ENCODE measurements at places on chromosomes 5 and 9.

GRCh38 chr5:151037561-151038411 is 17.4 kb downstream of the GPX3 start:
- DNase-seq: peak; percentile 84

DNA sequence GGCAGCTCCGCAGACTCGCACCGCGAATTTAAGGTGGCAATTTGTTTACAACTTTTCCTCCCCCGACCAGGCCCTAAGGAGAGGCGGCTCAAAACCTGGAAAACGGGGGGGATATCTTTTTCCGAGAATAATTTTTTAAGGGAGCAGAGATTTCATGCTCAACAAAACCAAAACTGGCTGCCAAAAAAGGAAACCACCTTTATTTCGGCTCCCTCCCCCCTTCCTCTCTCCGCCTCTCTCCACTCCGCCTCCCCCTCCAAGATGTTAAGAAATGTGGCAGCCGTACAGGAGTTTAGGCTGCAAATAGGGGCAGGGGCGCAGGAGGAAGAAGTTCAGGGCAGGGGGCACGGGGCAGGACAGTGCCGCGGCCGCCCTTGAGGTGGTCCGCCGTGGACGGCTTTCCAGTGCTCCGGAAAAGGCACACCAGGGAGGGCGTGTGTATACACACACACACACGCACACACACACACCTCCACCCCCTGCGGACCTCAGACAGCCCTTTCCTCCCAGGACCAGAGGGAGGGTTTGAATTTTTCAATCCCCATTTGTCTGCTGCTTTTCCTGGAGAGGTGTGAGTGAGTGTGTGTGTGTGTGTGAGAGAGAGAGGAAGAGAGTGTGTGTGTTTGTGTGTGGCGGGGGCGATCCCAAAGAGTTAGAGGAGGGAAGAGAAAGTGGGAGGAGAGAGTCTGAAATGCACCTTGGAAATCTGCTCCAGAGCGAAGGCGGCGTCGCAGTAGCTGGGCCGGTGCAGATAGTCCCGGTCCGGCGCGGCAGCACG is 9.1 kb downstream of the PTCH1 start:
- DNase-seq: no peak

DNA sequence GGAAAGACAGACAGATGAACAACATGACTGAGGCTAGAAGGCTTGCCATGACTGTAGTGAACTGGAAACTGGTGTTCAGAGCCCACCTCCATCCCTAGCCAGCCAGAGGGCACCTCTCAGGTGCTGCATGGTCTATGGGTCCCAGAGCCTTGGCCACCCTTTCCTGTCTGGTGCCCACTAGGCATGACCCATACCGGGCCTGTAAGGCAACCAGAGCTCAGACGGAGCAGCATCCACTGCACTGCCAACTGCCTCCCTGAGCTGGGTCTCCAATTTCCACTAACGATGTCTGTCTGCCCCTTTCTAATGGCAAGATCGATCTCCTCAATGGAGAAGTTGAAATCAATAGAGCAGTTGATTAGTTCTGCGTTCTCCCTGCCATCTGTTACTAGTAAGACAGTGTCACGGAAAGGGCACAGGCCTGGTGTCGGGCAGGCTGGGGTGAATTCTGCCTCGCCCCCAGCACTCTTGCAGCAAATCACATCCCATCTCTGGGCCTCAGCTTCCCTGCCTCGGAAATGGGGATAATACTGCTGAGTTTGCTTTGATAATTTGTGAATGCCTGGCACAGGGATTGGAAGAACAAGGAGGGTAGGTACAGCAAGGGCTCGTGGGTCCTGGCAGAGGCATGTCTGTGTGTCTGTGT is 172.3 kb upstream of the MVB12B start:
- DNase-seq: no peak

DNA sequence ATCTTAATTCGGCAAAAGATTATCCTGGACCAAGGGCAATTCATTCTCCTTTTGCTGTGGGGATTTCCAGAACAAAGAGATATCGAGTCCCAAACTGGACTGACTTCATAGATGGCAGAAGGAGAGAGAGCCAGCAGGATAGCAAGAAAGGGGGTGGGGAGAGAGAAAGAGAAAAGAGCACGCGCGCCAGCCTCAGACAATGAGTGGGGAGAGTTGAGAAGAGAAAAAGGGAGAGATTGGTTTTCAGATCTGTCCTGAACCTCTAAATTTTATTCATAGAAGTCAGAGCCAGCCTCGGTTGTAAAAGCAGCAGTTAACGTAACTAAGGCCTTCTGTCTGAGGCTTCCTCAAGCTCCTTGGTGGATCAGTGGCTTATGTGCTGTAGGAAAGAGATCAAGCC is 55.3 kb upstream of the ALDH1B1 start:
- DNase-seq: no peak

DNA sequence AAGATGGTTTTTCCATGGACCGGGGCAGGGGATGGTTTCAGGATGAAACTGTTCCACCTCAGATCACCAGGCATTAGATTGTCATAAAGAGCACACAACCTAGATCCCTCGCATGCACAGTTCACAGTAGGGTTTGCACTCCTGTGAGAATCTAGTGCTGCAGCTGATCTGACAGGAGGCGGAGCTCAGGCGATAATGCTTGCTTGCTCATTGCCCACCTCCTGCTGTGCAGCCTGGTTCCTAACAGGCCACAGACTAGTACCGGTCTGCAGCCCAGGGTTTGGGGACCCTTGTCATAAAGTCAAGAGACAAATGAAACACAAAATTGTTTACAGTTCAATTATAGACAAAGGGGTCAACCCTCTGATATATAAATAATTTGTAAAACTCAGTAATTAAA is 101.7 kb downstream of the RANBP17 start:
- no peak for DNase-seq

DNA sequence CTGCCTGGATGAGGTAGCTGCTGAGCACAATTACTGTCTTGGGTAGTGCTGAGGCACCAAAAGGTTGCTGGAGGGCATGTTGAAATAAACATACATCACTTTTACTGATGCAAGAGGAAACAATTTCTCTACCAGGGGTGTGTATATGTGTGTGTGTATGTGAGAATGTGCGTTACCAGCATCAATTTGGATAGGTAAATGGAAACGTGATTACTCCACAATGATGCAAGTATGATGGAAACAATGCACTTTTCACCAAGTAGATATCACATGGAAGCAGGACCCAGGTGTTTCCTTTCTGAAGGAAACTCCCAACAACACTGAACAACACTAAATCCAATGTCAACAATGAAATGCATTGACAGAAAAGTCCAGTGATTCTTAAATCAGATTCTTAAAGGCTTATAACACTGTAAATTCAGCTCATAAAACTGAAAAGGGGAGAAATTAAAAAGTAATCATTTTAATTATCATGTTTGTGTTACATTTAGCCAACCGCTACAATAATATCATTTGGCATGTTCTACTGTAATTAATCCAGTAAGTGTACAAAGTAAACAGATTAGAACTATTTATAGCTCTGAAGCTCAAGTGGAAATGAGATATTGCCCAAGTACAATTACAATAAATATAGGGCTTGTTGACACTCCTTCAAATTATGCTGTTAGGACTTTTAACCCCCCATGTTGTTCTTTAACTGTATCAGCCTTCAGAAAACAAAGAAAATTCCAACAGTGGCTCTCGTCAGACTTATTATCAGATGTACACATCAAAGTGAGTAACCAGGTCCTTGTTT is 25.3 kb downstream of the YIPF5 start:
- DNase-seq: no peak

DNA sequence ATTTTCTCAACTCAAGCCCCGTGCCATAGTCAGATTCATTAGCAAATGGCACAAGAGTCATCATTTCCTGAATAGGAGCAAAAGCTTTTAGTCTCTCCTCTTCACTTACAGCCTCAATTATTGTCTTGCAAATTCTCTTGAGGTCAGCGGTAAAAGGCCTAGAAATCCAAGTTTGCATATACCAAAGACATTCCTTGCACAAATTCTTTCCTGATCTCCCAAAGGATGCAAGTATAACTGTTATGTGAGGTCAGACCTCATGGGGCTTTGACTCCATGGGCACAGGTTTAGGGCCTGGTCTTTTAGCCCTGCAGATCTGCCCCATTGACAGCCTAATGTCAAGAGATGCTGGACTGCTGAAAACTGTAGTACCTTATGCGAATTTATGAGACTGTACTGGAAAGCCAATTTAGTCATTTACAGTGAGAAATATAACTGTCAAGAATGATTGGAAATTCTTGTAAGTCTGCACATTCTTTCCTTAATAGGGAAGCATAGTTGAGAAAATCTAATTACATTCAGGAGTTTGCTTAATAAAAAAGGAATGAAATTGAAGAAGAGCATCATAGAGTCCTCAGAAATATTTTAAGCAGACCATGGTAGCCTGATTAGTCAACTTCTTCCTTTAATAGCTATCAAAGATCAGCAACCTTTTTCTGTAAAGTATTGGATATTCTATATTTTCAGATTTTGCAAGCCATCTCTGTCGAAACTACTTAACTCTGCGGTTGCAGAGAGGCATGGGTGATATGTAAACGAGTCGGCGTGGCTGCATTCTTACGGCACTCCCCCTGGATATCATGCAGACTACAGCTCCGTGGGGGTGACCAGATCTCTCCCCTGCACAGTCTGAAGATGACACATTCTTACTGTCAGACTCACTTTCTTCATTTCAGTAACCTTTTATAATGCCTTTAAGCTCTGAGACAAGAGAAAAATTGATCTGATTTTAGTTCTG is 45.2 kb downstream of the GCNT4 start:
- DNase-seq: peak; percentile 53

DNA sequence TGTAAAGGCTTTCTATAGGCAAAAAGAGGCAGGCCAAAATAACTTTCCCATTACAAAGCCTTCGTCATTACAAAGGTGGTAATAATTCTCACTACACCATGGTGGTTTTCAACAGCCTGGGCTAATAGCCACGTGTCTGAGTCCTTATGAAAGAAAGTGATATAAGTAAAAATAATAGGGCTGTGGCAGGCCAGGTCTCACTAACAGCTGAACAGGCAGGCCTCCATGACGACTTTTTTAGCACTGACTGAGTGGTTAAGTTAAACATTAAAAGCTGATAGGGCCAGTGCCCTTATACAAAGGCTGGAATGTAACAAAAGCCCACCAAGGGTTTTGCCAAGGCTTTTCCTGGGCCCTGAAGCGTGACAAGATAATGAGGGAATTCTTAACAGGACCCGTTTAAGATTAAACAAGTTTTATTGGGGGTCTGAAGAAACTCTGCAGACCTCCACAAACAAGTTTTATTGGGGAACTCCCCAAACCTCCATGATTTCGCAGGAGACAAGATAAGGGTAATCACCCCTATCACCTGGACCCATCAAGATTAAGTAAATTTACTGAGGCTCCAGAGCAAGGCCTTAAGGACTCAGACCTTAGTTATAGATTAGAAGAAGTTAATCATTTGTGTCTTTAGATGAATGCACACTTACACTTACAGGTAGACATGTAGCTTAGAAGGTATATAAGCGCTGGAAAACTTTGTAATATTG is 412.9 kb downstream of the CHSY3 start:
- no peak for DNase-seq

DNA sequence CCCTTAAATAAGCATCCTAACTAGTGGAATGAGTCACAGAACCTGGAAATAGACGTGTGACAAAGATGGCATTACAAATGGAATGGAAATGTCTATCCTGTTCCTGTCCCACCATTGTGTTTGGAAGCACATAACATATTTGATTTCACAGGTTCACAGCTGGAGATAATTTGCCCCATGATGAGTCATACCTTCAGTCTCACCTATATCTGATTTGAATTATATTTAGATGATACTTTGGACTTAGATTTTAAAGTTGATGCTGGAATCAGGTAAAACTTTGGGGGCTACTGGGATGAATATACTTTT is 92.5 kb downstream of the CEMIP2 start:
- DNase-seq: no peak

Data from GM04503 (cell line).